NCI-H748 treated with DMSO at 0.1 percent for 48 hours (cell line): ENCODE measurements at places on chromosomes 3 and 15.

DNA sequence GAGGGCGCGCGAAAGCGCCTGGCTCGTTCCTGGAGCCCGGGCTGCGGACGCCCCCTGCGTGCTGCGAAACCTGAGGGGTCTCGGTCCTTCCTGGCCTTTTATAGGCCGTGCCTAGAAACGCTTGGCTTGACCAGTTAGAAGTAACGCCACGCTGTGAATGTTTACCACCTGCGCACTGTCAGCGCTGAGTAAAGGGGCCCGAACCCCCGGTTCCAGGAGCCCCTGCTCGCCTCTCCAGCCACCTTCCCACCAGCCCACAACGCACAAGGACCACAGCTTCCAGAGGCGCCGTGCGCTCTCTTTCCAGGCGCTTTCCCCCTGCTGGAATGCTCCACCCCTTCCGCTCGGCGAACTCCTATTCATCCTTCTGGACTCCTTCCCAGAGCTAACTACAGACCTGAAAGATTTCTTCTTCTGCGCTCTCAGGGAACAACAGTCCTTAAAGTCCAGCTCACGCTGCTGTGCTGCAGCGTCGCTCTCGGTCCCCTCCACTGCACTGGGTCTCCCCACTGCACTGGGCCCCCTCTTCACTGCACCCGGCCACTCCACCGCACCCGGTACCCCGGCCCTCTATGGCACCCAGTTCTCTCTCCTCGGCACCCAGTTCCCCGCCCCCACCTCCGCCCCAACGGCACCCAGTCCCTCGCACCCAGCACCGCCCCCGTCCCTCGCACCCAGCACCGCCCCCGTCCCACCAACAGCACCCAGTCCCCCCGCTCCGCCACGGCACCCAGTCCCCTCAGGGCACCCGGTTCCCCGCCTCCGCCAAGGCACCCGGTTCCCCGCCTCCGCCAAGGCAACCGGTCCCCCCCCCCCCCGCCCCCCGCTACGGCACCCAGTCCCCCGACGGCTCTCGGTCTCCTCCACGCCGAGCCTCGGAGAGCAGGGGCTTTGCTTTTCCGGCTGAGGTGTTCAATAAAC, 69.8 kb downstream of the SQOR start:
- DNase-seq: no peak

DNA sequence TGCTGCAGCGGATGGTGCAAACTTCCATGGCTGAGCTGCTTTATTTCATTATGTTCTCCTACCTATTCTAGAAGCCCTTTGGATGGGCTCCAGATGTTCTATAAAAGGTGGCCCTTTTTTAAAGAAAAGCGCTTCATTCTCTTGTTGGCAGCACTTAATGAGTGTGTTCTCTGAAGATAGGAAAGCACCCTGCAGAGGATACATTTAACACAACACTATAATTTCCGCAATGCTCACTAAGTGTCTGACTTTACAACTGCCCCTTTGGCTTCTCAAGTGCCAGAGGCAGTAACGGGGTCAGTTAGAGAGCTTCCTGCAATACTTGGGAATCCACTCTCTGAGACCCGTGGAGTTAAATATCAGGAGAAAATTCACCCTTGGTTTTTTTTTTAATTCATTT, 88.1 kb downstream of the MDFIC2 start:
- no peak for DNase-seq

DNA sequence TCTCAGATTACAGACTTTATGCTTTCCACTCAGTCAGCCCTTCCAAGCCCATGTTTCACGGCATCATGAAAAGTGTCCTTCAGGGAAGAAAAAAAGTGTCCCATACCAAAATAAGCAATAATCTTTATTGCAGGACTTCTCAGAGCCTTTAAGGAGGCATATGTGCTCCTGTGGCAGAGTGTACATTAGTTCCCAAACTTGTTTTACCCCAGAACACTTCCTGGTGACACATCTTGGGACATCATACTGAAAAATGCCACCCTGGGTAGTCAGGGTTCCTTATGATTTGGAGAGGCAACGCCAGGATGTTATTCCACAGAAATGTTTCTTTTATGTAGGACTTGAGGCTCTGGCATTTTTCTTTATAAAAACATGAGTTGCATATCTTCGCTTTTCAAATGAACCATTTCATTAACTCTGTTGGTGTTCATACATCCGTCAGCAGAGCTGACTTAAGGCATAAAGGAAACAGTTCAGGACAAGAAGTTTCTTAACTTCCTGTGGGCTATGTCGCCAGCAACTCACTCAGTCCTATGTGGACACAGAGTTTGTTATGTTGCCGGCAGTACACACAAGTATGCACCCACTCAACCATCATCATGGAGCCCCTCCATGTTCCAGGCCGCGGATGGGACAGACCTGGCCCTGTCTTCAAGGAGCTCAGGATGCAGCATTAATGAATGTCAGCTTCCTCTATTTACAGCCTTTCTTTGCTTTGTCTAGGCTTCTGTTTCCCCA, 63.8 kb downstream of the CASR start:
- DNase-seq: no peak

GRCh38 chr3:70856414-70857162, 544.1 kb upstream of the MDFIC2 start:
- no peak for DNase-seq
